ENCODE measurements at places on chromosomes 6 and 20. TPM values are rescaled to one million over a fixed set of nuclear protein-coding genes. Genes with fewer than 3 reads are reported as not detected.

- DNase-seq: no peak
Observed at GRCh38 chr6:1538369-1538768, 71.3 kb upstream of the FOXC1 start.

- no peak for DNase-seq
Observed at GRCh38 chr6:160238761-160239751, 19.6 kb downstream of the SLC22A2 start.

DNA sequence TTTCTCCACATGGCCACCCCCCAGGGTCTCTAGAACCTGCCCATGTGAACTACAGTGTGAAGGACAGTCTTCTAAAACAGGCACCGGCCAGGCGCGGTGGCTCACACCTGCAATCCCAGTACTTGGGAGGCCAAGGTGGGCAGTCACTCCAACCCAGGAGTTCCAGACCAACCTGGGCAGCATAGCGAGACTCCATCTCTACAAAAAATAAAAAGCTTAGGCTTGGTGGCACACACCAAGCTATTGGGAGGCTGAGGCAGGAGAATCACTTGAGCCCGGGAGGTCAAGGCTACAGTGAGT lies 13.7 kb downstream of the ACSS1 start:
- DNase-seq: no peak

GRCh38 chr6:136188486-136188885 lies 61.6 kb downstream of the MTFR2 start:
- no peak for DNase-seq

GRCh38 chr6:16079354-16079753 lies 49.5 kb upstream of the MYLIP start:
- DNase-seq: no peak

- DNase-seq: no peak
Observed at GRCh38 chr6:43014434-43014909, 423 bp downstream of the KLHDC3 start.

Gene LPA
- 0.19 TPM for total RNA-seq

Gene HDAC2
- 383 TPM for total RNA-seq

Gene PPP1R3G
- total RNA-seq: not detected

Gene C4B
- total RNA-seq: 3.5 TPM

Gene ABHD16B
- total RNA-seq: not detected

Gene CLDN20
- total RNA-seq: not detected

Gene TPX2
- 125 TPM for total RNA-seq

All from H1 (cell line).